ENCODE measurements at places on chromosomes 5 and 9.

DNA sequence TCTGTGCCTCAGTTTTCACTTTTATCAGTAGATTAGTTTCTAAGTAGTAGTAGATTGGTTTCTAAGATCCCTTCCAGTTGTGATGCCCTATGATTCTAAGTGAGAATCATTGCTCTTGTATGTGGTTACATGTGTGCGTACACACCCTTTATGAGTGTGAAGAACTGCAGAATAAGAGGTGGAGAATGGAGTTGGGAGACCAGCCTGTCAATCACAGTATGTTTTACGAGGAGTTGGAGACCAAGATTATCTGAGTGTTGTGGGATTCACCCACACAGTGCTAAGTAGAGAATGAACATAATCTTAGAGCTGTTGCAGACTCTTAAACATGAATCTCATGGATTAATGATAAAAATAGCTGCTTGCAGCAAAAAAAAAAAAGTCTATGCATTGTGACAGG lies 37.6 kb downstream of the KIF24 start:
- H3K27me3 ChIP-seq: no peaks in the 10 kb centered on the region
- H3K4me3 ChIP-seq: no peak overlapping the region
- DNase-seq: no peak
- no peak overlapping the region for H3K27ac ChIP-seq
- no peaks in the 10 kb centered on the region for H3K4me1 ChIP-seq

DNA sequence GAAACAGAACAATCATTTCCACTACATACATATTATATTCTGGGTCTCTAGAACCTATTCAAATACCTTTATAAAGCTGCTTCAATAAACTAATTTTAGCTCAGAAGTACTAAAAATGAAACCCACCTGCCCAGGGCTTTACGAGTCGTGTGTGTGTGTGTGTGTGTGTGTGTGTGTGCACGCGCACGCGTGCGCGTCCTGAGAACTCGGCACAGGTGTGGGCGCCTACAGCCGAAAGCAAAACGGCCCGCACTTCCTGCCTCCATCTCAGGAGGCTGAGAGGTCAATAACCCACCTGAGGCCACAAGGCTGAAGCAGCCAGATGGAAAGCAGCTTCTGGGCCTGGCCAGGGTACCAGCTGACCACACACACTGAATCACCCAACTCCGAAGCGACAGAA lies 3.0 kb downstream of the CLPTM1L start:
- H3K4me3 ChIP-seq: no peak overlapping the region
- peaks cover 53% of the 10 kb centered on the region for H3K36me3 ChIP-seq
- H3K27ac ChIP-seq: no peak overlapping the region
- H3K4me1 ChIP-seq: peaks cover 36% of the 10 kb centered on the region

DNA sequence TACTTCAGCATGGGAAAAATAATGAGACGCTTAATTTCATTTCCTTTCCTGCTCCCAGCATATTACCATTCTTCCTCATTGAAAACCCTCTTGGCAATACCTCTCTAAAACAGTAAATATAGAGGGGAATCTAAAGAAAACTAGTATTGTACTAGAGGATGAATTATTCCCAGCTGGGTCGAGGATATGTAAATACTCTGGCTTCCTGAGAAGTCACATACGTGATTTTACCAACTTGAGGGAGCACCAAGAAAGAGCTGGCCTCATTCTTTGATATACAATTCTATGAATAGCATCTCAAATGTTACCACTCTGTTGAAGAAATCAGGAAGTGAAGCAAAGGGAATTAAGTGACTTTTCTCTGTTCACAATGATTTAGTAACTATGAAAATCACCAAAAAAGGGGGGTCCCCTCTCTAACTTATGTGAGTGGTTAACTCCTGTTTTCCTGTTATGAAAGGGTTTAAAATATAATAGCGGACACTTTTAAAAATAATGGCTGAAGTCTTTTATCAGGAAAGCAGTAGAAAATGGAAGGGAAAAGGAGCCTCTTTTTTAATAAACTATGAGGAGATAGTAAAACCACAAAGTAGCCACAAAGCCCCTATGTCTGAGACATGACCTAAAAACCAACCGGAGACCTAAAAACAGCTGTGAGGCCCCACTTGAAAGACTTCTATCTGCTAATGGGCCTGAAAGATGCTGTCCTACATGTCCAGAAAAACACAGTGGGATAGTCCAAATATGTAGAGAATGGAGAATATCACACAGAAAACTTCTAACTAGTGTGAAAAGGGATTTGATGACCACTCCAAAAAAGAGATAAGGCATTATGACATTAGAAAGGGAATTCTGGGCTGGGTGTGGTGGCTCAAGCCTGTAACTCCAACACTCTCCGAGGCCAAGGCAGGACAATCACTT lies 42.6 kb downstream of the LPAR1 start:
- H3K36me3 ChIP-seq: no peaks in the 10 kb centered on the region
- H3K27ac ChIP-seq: peak overlapping the region; percentile 55
- peaks cover 8% of the 10 kb centered on the region for H3K4me1 ChIP-seq
- H3K4me3 ChIP-seq: no peak overlapping the region

DNA sequence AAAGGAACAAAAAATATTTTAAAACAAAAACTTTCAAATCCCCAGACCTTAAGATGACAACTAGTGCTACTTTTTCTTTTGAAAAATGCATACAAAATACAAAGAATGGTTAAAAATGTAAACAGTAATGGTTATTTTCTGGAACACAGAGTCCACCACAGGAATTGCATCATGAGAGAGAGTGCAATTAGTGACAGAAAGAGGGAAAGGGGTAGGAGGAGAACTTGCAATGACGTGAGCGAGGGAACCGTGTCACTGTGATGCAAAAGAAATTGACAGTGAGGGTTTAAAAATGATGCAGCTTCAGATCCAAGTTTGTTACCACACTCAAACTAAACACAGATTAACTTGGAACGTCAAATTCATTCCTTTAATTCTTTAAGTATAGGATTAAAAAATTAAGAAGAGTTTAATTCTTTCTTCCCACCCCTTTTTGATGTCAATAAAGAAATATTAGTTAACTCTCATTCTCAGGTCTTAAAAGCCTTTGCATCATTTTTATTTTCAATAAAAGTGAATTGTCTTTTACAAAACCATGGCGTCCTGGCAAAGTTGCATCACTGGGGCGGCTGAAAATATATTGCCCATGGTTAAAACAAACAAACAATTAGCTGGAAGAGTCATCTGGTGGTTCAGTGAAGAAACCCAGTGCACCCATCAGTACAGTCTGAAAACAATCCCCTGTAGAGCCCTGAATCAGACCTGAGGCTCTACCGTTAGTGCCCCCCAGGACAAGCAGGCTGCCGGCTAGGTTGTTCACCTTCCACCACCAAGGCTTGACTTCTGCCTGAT lies 39.5 kb downstream of the MACROH2A1 start:
- peaks cover 39% of the 10 kb centered on the region for H3K4me1 ChIP-seq
- no peak overlapping the region for H3K27ac ChIP-seq
- DNase-seq: no peak
- no peaks in the 10 kb centered on the region for H3K27me3 ChIP-seq

- peaks cover 22% of the 10 kb centered on the region for H3K4me1 ChIP-seq
- H3K27me3 ChIP-seq: no peaks in the 10 kb centered on the region
- DNase-seq: no peak
- peak overlapping the region; percentile 14 for H3K27ac ChIP-seq
- H3K36me3 ChIP-seq: peaks cover 63% of the 10 kb centered on the region
- no peak overlapping the region for H3K4me3 ChIP-seq
Measured at GRCh38 chr9:130111786-130112537, 58.3 kb downstream of the GPR107 start.

All from esophagus muscularis mucosa (tissue), 4 donors.